ENCODE measurements at places on chromosomes 6 and 20. TPM values are rescaled to one million over a fixed set of nuclear protein-coding genes. Genes with fewer than 3 reads are reported as not detected.

- DNase-seq: no peak
Measured at GRCh38 chr6:3406891-3407809, 49.7 kb downstream of the SLC22A23 start.

GRCh38 chr20:32321390-32321789 lies 36.7 kb upstream of the ASXL1 start:
- DNase-seq: no peak

DNA sequence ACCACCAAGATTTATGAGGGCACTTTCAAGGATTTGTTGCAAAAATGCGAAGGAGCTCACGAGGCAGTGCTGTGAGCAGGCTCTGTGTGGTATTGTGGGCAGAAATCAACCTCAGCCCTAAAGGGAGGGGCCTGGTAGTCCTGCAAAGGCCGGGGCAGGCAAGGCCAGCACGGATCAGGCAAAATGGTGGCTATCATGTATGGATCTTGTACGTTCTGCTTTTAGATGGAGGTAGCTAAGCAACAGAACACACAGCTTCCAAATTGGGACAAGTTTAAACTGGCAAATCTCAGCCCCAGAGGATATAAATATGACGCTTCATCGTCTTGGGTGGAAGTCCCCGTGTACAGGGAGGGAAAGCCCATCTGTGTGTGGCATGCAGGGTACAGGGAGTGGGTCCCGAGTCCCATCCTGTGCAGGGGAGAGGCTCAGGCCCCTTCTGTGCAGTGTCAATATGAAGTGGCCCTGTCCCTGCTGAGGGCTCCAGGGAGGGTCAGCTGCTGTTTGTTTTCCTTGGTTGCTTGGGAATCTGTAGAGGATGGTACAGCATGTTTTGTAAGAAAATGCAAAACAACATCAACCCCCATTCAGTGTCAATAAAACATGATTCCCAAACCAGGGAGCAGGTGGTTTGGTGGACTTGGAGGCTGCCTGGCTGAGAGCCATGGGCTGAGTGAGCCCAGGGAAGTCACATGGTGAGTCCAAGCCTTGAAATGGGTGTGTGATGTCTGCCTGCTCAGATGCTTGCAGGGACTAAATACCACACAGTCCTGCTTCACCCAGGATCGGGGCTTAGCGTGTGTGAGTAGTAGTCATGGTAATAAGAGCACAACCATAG lies 113.0 kb downstream of the SYCP2 start:
- DNase-seq: no peak

DNA sequence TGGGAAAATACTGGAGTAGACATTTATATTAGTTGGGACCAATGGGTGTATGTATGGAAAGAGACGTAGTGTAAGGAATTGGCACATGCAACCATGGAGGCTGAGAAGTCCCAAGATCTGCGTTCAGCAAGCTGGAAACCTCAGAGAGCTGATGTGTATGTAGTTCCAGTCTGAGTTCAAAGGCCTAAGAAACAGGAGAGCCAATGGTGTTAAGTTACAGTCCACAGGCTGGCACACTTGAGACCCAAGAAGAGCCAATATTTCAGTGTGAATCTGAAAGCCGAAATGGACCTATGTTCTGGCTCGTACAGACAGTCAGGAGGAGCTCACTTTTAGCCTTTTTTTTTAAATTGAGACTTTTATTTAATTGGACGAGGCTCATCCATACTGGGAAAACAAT lies 244.2 kb downstream of the CDKAL1 start:
- DNase-seq: no peak

GRCh38 chr6:53615633-53616449 lies 49.7 kb downstream of the KLHL31 start:
- DNase-seq: no peak

- no peak for DNase-seq
Measured at GRCh38 chr20:15113144-15113773, 775.8 kb upstream of the FLRT3 start.

DNA sequence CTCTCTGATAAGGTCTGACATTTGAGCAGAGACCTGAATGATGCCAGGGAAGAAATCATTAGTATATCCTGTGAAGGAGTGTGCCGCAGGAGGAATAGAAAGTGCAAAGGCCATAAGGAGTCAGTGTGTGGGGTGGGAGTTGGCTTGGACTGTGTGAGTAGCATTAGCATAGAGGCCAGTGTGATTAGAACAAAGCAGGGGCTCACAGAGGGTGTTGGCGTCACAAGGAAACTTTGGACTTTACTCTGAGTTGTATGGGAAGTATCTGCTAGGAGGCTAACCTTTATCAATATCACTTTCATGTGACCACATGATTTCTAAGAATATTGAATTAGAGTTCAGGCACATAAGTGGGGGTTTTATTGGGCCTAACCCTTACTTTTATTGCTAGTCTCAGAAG lies 12.1 kb downstream of the TMEM200A start:
- no peak for DNase-seq

- no peak for DNase-seq
Measured at GRCh38 chr6:3837781-3838180, 11.4 kb upstream of the FAM50B start.

DNA sequence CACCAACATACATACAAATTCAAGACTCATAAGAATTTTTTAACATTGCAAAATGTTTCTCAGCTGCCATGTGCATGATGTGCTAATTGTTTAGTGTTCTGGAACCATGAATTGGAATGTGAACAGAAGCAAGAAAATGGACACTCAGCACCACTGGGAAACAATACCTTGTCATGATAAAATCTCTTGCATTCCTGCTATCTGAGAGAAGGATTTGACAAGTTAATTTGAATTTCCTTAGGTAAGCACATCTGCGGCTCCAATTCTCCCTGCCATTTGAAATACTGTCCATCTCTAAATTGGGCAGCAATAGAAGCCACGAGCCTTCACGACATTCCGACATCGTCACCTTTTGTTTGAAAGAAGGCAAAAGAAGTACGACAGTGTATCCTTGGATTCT lies 1104.6 kb upstream of the MAP3K7 start:
- DNase-seq: no peak

DNA sequence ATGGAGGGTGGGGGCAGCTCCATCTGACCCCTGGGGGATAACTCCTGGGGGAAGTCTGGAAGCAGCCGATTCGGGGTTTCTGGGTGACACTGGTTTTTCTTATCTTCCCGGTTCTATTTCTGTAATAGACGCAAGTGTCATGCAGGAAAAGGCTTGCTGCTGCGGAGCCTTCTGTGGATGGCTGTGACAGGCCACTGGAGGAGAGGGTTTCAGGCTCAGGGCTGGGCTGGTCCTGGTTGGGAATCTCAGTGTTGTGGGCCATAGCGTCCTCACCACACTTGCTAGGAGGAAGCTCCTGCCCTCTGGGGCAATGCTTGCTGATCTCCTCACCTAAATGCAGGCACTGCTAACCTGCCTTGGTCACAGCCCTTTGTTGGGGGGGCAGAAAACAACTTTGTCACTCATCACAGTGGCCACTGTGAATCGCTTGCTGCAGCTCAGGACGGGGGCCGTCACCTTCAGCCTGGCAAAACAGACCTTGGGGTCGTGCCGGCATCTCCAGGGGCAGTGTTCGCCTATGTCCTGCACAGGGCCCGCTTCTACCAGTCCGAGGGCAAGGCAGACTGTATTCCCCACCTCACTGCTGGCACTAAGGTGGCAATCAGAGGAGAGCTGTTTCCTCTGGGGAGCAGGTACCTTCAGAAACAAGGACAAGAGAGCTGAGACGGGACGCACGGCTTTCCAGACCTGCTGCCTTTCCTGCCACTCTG lies 4.4 kb upstream of the TUBB1 start:
- no peak for DNase-seq

DNA sequence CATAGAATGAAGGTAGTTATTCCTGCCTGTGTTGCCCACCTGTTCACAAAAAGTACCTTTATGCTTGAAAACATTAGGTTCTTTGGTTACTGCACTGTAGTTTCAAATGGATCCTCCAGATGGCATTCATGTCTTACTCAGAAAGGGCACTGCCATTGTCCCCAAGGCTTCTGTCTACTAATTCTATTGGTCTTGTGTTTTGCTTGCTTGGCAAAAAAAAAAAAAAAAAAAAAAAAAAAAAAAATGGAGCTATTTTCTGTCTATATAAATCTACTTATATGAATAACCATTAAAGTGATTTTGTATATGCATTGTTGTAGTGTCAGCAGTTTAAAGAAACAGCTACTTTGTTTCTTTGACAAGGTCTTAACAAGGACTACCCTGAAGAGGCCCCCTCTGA lies 12.7 kb upstream of the EFHC1 start:
- DNase-seq: no peak

DNA sequence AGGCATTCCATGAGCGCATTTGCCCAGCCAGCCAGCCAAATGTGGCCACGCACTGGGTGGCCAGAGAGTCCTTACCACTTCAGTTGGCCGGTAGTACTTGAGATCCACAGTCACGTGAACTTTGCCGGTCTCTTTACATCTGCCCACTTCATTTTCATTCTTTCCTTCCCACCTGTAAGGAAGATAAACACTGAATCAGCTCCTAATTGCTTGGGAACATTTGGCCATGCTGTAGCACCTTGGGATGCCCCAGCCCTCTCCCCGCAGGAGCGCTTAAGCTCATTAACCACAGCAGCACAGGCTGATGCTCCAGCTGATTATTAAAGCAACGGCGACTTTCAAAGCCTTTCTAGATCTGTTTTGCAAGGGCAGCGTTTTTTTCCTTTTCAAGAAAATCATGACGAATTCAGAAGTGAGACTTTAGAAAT lies 116.6 kb downstream of the FOXC1 start:
- DNase-seq: no peak

Gene TBXT
- not detected for total RNA-seq

Gene MUC21
- not detected for total RNA-seq

Gene SAPCD1
- total RNA-seq: 7.6 TPM

Gene ARFGEF3
- 1.6 TPM for total RNA-seq

Gene TPD52L1
- total RNA-seq: 0.87 TPM
